Mesenteric fat pad (tissue), 1 donor: ENCODE measurements at places on chromosomes 11 and 22.

DNA sequence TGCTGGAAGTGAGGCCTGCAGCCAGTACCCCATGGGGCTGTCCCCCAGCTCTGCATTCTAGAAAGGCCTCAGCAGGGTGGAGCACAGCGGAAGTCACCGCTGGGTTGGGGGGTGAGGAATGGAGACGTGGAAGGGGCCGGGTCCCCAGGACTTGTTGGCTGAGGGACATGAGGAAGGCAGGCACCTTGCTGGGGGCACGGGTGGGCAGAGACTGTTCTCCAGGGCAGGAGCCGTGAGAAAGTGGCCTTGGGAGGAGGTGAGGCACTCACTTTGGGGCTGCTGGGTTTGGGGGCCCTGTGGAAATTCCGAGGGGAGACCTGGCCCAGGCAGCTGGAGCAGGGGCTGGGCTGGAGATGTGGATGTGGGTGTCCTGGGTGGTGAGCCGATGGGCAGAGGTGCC lies 5.0 kb downstream of the TNNI2 start:
- no peak for DNase-seq

DNA sequence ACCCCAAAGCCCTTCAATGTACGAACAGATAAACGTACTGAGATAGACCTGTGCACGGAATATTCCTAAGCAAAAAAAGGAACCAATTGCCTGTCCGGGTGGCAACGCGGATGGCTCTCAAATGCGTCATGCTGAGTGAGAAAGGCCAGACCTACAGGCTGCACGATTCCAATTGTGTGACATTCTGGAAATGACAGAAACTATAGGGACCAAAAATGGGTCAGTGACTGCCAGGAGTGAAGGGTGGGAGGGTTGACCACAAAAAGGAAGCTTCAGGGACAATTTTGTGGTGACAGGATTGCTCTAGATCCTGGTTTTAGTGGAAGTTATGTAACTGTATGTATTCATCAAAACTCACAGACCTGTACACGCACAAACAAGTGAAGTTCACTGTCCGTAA lies 24.0 kb upstream of the SYT8 start:
- no peak for DNase-seq

DNA sequence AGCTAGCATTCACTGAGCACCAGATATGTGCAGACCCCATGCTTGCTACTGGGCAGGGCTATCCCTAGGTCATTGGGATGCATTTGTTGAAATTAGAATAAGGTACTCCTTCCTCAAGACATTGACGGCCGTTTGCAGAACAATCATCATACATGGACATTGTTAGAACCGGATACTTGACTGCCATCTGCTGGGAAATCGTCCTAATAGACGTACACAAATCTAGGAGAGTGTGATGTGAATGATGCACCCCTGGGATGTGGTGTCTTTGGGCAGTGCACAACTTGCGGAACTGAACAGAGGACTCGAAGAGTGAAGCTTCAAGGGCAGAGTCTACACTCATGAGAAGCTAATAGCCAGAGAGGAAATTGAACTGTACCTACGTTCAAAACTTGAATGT lies 35.9 kb downstream of the MYO18B start:
- DNase-seq, result no peak

- no peak for DNase-seq
Measured at GRCh38 chr11:64141081-64141783, 24.7 kb downstream of the MACROD1 start.

DNA sequence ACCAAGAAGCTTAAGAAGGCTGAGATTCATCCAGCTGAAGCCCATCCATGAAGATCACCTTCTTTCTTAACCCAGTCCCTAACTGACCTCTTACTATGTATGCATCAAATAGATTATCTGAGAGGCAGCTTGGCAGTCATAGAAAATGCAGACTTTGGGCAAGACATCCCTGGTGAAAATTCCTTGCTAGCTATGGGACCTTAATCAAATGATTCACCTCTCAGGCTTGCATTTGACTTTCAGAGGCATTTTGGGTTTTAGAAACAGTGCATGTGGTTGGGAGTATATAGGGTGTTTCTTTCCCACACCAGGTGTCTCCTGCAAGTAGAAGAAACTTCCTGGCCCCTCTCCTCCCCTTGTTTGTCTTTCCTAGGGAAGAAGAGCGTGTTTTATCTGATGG lies 188.5 kb upstream of the ISX start:
- no peak for DNase-seq

DNA sequence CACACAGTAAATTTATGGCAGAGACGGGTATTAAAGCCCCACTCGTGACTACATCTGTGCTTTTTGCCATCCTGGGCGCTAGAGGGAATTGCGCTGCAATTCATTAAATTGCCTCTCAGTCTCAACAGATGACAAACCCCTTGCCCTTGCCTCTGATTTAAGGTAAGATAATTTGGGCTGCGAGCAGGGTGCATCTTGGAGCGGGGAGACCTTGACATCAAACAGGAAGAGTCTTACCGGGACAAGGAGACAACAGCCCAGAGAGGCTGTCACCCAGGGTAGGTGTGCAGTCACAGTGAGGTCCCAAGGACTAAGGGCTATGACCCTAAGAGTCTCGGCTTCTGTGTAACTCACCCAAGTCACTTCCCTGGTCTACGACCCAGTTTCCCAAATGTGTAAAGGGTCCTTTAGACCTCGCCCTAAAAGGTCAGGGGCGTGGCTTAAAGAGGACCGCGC lies 449 bp upstream of the TOM1 start:
- no peak for DNase-seq

GRCh38 chr22:45859231-45860161 lies 117.5 kb downstream of the WNT7B start:
- no peak for DNase-seq

- no peak for DNase-seq
Measured at GRCh38 chr22:30044369-30044768, 35.9 kb upstream of the HORMAD2 start.

GRCh38 chr11:13421561-13421960 lies 41.5 kb downstream of the BTBD10 start:
- no peak for DNase-seq
